ENCODE measurements at places on chromosomes 6 and 20.

DNA sequence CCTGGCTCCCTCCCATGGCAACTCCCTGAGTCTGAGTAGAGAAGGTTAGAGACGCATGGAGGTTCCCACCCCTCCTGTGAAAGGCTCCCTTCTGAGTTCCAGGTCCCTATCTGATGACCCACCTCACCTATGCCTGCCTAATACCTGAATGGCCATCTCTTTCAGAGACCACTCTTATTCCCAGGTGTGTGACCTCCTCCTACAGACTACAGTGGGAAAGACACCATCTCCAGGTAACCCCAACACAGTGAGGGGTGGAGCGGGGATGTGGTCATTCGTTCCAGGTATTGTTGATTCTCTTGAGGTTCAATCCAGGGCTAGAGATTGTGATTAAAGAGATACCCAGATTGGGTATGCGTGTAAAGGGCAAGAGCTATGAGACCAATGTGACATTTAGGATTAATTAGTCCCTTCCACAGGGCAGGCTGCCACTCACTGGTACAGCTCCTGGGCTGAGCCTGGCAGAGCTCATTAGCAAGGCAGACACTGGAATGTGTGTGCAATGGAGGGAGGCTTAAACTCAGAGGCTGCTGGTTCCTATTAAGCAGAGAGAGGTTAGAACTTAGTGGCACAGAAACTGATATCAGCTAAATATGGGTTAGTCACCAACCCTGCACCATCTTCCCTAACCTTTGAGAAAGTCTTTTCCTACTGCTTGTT is 46.5 kb upstream of the IER3 start:
- DNase-seq = no peak

GRCh38 chr6:130420911-130421310 is 55.1 kb downstream of the TMEM200A start:
- no peak for DNase-seq

DNA sequence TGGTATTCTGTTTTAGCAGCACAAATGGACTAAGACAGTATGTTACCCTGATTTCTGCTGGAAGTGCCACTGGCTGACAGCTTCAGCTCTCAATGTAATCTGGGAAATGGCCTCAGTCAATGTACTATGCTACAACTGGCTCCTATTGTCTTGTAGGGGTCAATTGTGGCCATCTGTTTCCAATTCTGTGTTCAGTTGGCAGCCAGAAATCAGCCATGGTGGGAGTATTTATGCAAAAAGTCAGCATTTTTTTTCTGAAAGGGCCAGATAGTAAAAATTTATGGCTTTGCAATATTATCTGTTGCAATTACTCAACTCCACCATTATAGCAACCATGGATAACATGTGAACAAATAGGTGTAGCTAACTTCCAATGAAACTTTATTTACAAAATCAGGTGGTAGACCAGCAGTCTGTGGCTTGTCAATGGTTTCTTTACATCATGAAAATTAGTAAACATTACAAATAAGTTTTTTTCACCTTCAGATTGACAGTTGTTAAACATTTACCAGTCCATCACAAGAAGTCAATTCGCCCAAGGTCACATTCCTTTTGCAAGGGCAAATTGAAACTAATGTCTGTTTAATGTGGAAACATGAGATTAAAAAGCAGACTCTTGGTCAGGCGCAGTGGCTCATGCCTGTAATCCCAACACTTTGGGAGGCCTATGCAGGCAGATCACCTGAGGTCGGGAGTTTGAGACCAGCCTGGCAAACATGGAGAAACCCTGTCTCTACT is 58.3 kb upstream of the TSHZ2 start:
- no peak for DNase-seq

- DNase-seq = no peak
These were observed 85.2 kb upstream of the PHACTR3 start for GRCh38 chr20:59518881-59519706.

DNA sequence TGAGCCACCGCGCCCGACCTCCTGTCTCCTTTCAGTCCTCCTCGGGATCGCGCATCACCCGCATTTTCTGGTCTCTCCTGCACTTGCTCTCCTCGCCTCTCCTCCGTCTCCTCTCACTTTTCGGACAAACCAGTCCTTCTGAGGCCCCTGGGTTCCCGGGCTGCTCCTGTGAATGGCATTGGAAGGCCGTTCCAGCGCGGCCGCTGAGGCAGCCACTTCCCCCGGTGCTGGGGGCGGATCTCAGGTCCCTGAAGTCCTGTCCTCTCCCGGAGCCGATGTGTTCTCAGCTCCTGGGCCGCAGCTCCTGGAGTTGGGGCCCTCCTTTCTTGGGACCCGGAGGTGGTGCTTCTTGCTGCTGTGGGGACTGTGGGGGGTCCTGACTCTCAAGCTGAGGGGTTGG is 803 bp downstream of the MICB start:
- DNase-seq = no peak

DNA sequence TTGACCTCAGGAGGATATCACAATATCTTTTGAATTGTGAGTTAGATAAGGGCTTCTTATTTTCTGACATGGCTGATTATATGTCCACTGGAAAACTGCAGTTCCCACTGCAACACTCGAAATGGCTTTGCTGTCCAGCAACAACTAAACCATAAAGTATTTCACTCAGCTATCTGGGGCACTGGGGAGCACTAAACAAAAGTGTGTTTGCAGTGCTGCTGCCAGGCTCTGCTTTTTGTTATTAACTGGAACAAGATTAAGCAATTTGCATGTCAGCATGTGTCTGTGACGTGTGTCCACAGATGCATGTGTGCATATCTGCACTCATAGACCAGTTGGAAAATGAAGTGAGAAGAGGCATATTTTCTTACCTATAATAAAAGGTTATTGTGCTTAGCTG is 107.8 kb upstream of the CCN2 start:
- no peak for DNase-seq

GRCh38 chr6:127206531-127207095 is 60.1 kb upstream of the RNF146 start:
- DNase-seq = no peak

GRCh38 chr6:135810486-135810885 is 41.0 kb upstream of the PDE7B start:
- no peak for DNase-seq

DNA sequence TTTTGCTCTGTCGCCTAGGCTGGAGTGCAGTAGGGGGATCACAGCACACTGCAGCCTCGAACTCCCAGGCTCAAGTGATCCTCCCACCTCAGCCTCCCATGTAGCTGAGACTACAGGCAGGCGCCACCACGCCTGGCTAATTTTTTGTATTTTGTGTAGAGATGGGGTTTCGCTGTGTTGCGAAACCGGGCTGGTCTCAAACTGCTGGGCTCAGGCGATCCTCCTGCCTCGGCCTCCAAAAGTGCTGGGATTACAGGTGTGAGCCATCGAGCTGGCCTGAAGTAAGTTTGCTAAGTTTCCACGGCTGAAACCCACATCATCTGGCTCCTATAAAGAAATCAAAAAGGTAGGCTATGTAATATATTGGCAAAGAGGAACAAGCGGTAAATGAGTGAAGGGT is 1.4 kb upstream of the MYLIP start:
- no peak for DNase-seq

DNA sequence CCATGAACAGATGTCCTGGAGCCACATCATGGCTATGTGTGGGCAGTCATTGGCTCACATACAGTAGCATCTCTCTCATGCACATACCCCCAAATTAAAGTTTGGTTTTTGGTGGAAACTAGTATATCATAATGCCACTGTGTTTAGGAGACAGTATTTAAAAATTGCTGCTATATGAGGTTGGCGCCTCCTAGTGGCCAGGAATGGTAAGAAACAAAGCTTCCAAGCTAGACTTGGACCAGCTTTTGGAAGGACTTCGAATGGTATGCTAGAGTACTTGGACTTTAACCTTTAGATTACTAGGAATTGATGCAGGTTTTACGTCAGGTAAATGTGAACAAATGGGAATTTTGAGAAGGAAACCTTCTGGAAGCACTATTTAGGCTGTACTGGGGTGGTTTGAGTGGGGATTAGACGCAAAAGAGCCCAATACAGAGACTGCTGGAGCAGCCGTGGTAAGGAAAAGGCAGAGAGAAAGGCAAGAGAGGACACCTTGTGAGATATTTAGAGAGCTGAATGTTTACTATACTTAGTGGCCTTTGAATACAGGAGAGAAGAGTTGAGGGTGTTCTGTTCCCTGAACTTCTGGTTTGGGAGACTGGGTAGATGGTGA is 23.8 kb downstream of the PRSS35 start:
- DNase-seq = no peak

DNA sequence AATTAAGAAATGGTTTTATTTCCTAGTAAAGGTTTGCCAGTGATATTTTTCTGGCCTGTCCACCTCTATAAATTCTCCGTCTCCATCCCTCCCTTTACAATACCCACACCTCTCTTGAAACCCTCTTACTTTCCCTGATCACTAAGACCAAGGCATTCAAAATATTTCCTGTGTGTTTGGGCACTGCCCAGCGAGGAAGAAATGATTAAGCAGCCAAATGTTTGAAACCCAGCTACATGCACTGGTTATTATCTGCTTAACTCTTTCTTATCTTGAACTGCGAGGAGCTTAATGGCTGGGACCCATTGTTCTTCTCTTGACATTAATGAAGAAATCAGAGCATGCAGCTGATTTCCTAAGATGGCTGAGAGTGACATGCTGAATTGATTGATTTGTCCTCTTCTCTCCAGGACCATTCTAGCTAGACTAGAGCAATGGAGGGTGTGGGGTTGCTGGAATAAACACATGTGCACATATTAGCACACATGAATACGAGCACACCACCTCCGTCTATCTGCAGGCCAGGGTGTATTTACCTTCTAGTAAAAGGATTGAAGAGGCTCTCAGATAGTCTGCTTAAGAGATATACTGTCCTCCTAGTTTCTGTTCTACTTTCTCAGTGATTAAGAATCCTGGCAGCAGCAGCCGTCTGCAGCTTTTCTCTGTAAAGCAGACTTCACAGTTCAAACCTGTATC is 46.1 kb upstream of the PRDM1 start:
- no peak for DNase-seq

DNA sequence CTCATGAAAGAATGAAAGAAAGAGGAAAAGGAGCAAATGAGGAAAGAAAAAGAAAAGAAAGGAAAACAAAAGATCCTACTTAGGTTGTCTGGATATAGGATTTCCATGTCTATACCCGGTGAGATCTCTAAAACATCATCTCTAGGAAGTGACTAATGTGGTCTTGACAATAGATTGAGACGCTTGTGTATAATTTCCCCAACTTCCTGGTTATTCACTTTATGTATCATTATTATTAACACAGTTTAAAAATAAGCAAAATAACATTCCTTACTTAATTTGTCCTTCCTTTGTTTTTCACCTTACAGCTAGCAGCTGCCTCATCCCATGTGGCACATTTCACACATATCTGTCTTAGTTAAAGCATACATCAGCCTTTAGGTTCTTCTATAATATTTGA is 27.0 kb downstream of the LAMA4 start:
- no peak for DNase-seq

GRCh38 chr6:30325150-30325872 is 1.4 kb upstream of the TRIM39 start:
- no peak for DNase-seq

DNA sequence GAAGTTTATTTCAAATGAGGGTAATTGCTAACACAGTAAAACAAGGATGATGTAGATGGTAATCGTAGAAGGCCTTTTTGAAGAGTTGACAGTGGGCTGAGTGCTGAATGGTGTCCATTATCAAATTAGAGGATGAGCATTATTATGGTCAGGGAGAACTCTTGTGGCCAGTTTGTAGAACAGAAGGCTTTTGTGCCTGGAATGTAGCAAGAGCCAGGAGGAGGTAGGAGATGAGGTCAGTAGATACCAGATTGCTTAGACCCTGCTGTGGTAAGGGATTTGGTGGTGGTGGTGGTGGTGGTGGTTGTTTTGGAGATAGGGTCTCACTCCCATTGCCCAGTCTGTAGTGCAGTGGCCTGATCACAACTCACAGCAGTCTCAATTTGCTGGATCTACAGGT is 6.2 kb downstream of the CSE1L start:
- no peak for DNase-seq

GRCh38 chr6:156953127-156953478 is 175.9 kb downstream of the ARID1B start:
- DNase-seq = no peak

- DNase-seq = no peak
These were observed 124.0 kb downstream of the ZFAND3 start for GRCh38 chr6:37943436-37944058.

- DNase-seq = no peak
These were observed 104.9 kb upstream of the NXT1 start for GRCh38 chr20:23245553-23246181.

GRCh38 chr20:58622671-58623578 is 28.2 kb upstream of the STX16 start:
- no peak for DNase-seq

DNA sequence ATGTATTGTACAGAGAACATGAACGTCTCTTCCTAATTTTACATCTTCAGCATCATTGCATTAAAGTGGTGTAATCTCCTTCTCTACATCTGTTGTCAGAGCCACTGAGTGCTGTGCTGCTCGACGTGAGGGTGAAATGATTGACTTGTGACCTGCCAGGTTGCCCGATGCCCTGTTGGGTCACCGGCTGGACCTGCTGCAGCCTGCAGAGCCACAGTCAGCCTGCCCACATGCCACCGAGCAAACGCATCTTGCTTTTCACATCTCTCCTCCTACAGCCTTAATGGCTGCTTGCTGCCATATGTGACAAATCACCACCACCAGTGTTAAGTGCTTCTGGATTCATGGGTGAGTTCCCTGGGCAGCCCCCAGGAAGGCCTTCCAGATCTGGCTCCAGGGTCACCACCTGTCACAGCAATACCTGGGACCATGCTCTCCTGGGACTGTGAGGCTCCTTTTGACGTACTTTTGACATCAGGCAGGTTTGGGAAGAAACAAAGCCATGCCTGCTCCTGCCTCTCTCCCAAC is 80.3 kb downstream of the ASXL1 start:
- no peak for DNase-seq

GRCh38 chr20:36998652-36999051 is 47.1 kb upstream of the SAMHD1 start:
- no peak for DNase-seq

DNA sequence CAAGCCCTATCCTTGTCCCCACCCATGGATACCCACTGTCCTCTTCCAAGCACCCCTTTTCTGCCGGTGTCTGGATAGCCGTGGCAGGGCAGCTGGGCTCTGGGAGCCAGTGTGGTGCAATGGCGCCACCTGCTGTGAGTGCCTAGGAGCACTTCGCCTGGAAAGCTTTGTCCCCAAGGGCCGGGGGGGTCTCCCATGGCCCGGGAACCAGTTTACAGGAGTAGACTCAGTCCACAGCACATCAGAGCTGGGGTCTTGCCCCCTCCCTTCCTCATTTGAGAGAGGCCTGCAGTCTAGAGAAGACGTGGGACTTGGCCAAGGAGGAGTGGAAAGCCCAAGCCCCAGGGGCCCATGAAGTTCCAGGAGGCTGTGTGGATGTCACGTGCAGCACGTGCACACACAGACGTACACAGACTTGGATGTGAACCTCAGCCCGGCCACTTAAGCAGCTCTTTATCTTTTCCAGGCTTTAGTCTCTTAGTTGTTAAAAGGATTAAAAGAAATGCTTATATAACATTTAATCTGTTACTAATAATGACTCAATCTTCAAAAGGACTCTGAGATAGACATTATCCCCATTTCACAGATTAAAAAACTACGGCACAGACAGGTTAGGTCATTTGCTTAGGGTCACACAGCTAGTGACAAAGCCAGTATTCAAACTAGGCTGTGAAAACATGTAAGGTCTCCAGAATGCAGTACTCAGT is 40.9 kb upstream of the CDH22 start:
- no peak for DNase-seq

GRCh38 chr6:73418081-73418741 is 23.6 kb downstream of the DDX43 start:
- DNase-seq = no peak
